ENCODE measurements at places on chromosomes 7 and 10.

DNA sequence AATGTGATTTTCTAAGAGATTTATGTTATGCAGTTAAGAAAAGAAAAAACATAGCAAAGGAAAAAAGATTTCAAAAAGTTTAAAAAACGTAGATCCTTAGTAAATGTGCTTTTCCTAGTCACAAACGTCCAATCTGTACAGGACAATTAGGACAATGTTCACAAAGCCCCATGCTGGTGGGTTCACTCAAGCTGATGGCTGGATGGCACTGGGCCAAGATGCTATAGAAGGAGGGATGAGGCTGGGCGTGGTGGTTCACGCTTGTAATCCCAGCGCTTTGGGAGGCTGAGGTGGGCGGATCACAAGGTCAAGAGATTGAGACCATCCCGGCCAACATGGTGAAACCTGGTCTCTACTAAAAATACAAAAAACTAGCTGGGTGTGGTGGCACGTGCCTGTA is 22.1 kb downstream of the SVIL start:
- H3K36me3 ChIP-seq, result no peaks in the 10 kb centered on the region
- no peak overlapping the region for H3K27ac ChIP-seq
- no peak overlapping the region for H3K4me3 ChIP-seq
- H3K4me1 ChIP-seq, result no peaks in the 10 kb centered on the region
- H3K27me3 ChIP-seq, result no peaks in the 10 kb centered on the region

DNA sequence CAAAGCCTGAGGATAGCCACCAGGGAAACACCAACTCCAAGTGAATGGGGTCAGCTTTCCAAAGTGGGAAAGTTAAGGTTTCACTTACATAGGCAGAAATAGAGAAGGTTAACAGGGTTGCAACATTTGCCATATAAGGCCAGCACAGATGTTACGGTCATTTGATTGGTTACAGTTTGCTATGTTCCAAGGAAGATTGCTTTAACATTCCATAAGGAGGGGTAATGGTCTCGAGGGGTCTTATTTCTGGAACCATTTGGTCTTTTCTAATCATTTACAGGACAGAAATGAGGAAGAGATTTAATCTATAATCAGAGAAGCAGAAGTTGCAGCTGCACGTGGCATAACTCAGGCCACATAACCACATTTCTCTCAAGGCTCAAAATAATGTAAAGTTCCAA is 679.4 kb upstream of the C7orf33 start:
- no peaks in the 10 kb centered on the region for H3K4me1 ChIP-seq
- no peak for DNase-seq
- H3K4me3 ChIP-seq, result no peak overlapping the region
- H3K27ac ChIP-seq, result no peak overlapping the region
- no peaks in the 10 kb centered on the region for H3K27me3 ChIP-seq
- H3K36me3 ChIP-seq, result no peaks in the 10 kb centered on the region

DNA sequence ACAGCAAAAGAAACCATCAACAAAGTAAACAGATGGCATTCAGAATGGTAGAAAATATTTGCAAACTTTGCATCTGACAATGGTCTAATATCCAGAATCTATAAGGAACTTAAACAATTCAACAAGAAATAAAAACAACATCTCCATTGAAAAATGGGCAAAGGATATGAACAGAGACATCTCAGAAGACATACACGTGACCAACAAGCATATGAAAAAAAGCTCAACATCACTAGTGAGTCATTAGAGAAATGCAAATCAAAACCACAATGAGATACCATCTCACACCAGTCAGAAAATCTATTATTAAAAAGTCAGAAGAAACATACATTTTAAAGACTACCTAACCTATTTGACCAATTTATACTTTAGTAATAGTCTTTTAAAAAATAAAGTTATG is 571.3 kb upstream of the NRG3 start:
- H3K36me3 ChIP-seq, result no peaks in the 10 kb centered on the region
- no peak for DNase-seq
- no peaks in the 10 kb centered on the region for H3K4me1 ChIP-seq

DNA sequence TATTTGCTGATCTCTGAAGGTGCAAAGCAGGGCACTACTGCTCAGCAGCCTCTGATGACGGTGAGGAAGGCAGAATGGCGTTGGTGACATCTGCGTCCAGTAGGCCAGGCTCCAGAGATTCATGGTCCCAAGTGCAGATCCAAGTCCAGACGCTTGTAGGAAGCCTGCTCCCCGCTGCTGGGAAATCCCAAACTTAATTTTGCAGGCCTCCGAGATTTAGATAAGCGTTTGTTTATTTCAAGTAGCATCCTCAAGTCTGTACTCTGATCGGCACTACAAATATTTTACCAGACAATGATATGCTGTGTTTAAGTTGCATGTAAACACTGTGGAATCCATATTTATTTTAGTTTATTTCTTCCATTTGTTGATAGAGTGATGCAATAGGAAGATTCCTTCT is 244.9 kb upstream of the KLF6 start:
- no peaks in the 10 kb centered on the region for H3K4me1 ChIP-seq
- no peaks in the 10 kb centered on the region for H3K36me3 ChIP-seq
- H3K27ac ChIP-seq, result no peak overlapping the region
- H3K4me3 ChIP-seq, result no peak overlapping the region

GRCh38 chr7:45324683-45325237 is 167.2 kb downstream of the RAMP3 start:
- H3K27ac ChIP-seq, result no peak overlapping the region
- H3K36me3 ChIP-seq, result no peaks in the 10 kb centered on the region
- no peaks in the 10 kb centered on the region for H3K27me3 ChIP-seq
- no peak for DNase-seq
- no peaks in the 10 kb centered on the region for H3K4me1 ChIP-seq

- H3K27ac ChIP-seq, result peak overlapping the region; percentile 44
- peaks cover 12% of the 10 kb centered on the region for H3K4me1 ChIP-seq
- no peak overlapping the region for H3K4me3 ChIP-seq
- H3K36me3 ChIP-seq, result peaks cover 14% of the 10 kb centered on the region
- DNase-seq, result peak; percentile 46
Measured at GRCh38 chr7:77811516-77812289, 13.1 kb downstream of the PHTF2 start.

DNA sequence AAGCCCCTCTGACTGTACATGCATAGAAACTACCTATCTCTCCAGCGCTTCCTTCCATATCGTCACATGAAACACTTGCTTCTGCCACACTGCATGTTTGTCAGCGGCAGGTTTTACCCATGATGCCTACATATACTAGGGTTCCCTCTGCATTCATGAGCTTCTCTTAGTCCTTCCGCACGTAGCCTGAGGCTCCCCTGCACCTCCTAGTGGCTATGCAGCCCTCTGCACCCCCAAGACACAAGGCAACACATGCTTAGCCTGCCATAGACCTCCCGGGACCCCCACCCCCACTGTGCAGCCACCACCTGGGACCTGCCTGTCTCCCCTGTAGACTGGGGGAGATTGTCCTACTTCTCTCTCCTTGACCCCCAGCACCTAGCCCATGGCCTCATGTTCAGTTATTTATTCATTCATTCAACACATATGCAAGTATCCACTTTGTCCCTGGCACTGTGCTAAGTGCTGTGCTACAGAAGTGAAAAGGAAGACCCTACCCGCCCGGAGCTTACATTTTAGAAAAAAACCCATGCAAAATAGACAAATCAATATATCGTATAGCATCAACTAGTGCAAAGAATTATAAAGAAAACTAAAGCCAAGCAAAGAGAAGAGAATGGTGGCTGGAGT is 23.5 kb downstream of the TMEM273 start:
- H3K4me1 ChIP-seq, result peaks cover 12% of the 10 kb centered on the region
- H3K36me3 ChIP-seq, result no peaks in the 10 kb centered on the region
- H3K27me3 ChIP-seq, result peaks cover 8% of the 10 kb centered on the region
- H3K27ac ChIP-seq, result no peak overlapping the region
- H3K4me3 ChIP-seq, result no peak overlapping the region

- H3K4me1 ChIP-seq, result 0 out of 2 replicates have a peak, but pooled peaks cover 10% of the 10 kb centered on the region
- H3K27me3 ChIP-seq, result no peaks in the 10 kb centered on the region
- no peak overlapping the region for H3K27ac ChIP-seq
- DNase-seq, result no peak
Measured at GRCh38 chr7:64795176-64795575, 948 bp downstream of the ZNF138 start.

DNA sequence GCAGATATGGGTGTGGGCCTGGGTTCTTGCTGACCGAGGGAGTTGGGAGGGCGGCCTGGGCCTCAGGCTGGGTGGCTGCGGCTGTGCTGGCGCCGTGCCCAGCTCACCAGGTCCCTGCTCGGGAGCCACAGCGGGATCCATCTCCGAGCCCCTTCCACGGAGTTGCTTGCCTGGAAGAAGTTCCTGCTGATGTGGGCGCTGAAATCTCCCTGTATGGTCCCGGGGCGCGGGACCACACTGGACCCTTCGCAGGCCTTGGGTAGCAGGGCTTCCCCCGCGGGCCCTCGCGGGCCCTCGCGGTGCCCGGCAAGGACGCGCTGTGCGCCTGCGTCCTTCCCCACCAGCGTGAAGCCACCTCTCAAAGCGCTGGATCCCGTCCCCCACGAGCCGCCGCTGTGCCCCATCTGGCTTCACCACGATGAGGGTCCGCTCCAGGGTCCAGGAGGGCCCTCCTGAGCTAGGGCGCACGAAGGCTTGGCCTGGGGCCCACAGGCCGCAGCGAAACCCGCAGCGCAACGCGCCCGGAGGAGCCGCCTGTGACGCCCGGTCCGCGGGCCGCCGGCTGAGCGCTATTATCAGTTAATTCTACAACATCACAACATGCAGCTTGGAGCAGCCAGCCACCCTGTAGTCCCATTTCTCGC is 31.5 kb downstream of the RAB19 start:
- H3K27ac ChIP-seq, result no peak overlapping the region
- H3K36me3 ChIP-seq, result no peaks in the 10 kb centered on the region
- no peaks in the 10 kb centered on the region for H3K4me1 ChIP-seq
- no peaks in the 10 kb centered on the region for H3K27me3 ChIP-seq
- no peak overlapping the region for H3K4me3 ChIP-seq

- H3K4me1 ChIP-seq, result peaks cover 20% of the 10 kb centered on the region
- H3K4me3 ChIP-seq, result no peak overlapping the region
- no peaks in the 10 kb centered on the region for H3K27me3 ChIP-seq
- DNase-seq, result no peak
Measured at GRCh38 chr7:151682831-151683614, 163.3 kb upstream of the RHEB start.

- H3K27ac ChIP-seq, result no peak overlapping the region
- peaks cover 5% of the 10 kb centered on the region for H3K4me1 ChIP-seq
- H3K27me3 ChIP-seq, result no peaks in the 10 kb centered on the region
- no peak for DNase-seq
- H3K4me3 ChIP-seq, result no peak overlapping the region
- H3K36me3 ChIP-seq, result no peaks in the 10 kb centered on the region
Measured at GRCh38 chr7:29866490-29866930, 60.2 kb downstream of the WIPF3 start.

DNA sequence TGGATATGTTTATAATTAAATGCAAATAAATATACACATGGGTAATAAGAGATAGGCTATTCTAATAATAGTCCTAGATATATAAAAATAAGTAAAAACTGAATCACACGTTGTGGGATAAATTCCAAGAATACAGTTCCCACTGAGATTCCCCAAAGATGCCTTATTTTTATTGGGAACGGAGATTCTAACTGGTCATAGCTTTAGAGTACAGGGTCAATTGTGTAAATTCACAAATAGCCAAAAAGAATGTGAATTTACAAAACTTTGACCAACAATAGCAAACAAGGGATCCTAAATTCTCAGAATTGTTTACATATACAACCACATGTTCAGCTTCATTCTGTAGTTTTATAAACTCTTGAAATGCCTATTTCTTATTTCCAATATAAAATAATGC is 65.0 kb downstream of the VSTM4 start:
- H3K4me1 ChIP-seq, result no peaks in the 10 kb centered on the region
- H3K36me3 ChIP-seq, result no peaks in the 10 kb centered on the region
- no peak overlapping the region for H3K4me3 ChIP-seq
- no peak overlapping the region for H3K27ac ChIP-seq

DNA sequence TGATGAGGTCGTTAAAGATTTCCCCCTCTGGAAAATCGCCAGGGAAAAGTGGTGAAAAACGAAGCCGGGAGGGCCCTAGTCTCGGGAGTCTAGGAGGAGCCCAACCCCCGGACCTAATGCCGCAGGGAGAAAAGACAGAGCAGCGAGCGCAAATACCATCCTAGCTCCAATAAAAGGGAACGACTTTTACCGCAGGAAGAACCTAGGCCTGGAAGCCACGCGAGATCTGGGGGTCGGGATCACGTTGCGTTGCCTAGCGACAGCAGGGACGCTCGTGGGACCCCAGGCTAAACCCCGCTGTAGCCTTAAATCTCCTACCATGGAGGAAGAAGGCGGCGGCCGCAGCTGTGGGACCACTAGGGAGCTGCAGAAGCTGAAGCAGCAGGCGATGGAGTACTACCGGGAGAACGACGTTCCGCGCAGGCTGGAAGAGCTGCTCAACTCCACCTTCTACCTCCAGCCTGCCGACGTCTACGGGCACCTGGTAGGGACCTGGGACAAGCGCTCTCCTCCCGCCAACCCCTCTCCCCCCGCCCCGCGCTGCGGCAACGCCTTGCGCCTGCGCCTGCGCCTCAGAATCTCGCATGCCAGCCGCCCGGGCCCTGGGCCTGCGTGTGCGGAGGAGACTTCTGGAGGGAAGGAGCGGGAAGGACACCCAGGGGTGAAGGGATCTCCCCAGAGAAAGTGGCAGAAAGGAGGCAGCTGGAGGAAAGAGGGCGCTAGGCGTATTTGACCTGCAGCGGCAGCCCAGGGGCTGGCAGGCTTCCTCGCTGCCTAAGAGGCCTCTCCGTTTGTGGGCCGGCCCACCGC is at the start of gene ENO4:
Gene ENO4, plus strand, starts transcription at position 252 of the 810 bp plus-strand sequence. Its CDS starts 68 bp downstream, at position 320.
- H3K4me3 ChIP-seq, result peak within 1 kb of the TSS; percentile 93
- H3K27me3 ChIP-seq, result no peaks in the 10 kb centered on the region
- H3K36me3 ChIP-seq, result no peaks in the 10 kb centered on the region

DNA sequence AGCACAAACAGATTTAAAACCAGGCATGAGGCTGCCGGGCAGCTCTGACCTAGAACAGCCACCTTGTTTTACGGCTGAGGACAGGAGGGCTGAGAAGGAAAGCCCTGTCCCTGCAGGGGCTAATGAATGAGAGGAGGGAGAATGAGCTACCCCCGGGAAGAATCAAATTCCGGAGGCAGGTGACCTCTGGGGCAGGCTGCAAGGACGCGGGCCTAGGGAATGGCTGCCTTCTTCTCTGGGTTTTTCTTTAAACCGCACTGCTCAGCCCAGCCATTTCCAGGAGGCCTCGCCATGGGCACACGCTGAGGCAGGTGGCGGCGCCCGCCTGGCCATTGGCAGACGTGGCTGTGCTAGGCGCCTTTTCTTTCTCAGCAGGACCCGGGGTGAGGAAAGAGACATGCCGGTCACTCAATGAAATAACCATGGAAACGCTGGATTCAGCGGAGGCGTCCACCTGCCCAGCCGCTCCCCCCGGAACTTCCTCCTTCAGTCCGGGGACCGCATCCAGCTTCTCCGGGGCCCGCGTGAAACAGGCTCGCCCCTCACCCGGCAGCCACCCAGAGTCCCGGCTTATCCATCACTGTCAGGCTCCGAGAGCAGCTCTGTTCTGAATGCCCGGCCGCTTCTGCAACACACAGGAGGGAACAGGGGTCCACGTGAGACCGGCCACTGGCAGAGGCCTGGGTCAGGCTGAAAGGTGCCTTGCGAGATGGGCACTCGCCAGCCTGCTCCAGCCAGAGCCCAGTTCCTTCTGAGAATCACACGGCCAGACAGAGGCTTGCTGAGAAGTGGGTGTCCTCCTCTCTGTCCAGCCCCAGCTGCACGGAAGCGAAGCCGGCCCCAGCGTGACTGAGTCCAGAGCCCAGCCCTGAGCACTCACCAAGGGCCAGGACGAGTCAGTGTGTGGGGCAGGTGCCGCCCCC is 82.1 kb downstream of the PDGFA start:
- no peak for DNase-seq
- H3K36me3 ChIP-seq, result no peaks in the 10 kb centered on the region
- no peak overlapping the region for H3K4me3 ChIP-seq
- H3K27ac ChIP-seq, result no peak overlapping the region
